Germinal center (tissue), 1 donor: ENCODE measurements at places on chromosomes 2 and 18.

- no peak for DNase-seq
Measured at GRCh38 chr2:179344280-179344964, 79.8 kb upstream of the SESTD1 start.

GRCh38 chr2:240502059-240502429 is 55.7 kb downstream of the ANKMY1 start:
- DNase-seq, result no peak

DNA sequence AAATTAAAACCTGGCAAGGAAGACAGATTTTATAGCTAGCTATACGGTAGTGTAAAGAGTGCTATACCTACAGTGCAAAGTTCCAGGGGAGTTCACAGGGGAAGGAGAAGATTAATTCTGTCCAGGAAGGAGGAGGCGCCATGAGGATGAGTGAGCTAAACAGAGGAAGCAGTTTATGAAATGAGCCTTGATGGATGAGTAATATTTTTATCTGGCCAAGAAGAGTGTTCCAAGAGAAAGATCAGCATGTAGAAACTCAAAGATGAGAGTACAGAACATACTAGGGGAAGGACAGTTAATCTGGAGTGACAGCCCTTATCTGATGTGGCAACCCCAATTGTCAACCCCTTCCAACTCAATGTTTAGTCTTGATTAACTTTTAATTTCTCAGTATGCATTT is 54.8 kb downstream of the CDH20 start:
- no peak for DNase-seq

DNA sequence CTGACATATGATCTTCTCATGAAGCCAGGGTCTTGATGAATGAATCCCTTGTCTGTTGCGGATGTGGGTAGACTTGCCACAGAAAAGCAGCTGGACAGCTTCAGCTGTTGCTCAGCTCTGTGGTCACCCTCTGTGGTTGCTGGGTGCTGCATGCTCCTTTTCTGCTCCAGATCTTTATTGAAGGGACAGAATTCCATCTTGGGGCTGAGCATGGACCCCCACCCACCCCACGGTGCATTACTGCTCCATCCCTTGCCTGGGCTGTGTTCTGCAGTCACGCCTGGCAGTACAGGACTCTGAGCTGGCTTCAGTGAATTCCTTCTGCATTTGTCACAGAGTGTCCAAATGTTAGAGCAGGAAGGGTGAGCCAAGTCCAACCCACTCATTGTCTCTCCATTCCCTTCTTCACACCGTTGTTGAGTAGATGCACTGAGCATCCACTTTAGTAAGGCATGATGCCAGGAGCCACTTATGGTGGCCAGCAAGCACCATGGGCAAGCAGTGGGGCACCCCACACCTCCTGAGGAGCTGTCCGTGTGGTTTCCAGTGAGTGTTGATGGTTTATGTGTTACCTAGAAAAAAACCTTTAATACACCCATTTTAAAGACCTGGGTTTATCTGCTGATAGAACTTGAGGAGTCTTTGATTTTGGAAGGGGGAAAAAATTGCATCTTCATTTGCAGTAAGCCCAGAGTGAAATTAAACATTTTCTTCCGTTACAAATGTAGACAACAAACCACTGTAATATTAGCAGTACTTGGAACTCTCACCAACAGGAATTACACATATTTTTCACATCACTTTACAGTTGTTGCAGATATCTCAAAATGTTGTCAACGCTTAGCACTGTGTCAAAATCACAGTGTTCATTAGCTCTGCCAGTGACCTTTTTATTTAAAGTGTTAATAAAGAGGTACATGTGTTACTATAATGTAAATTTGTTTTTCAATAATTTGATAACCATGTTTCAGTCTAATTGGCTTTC is 14.7 kb upstream of the ITGB6 start:
- no peak for DNase-seq

GRCh38 chr2:115161081-115161770 is 718.8 kb downstream of the DPP10 start:
- no peak for DNase-seq
